ENCODE measurements at places on chromosomes 7 and 10.

DNA sequence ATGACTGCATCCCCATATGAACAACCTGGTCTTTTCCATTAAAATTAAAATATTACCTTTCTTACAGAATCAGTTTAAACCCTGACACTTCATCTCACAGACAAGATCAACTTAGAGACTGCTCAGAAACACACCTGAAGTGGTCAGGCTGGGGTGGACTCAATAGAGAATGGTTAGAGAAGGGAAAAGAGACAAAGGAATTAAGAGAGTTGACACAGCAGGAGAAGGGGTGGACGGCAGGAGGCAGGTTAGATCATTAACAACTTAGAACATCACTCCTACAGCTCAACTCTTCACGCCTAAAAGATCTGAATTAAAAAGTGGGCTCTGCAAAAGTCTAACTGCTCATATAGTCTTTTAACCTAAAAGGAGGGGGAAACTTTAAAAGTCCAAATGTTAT is 157.7 kb upstream of the COL1A2 start:
- DNase-seq: no peak

DNA sequence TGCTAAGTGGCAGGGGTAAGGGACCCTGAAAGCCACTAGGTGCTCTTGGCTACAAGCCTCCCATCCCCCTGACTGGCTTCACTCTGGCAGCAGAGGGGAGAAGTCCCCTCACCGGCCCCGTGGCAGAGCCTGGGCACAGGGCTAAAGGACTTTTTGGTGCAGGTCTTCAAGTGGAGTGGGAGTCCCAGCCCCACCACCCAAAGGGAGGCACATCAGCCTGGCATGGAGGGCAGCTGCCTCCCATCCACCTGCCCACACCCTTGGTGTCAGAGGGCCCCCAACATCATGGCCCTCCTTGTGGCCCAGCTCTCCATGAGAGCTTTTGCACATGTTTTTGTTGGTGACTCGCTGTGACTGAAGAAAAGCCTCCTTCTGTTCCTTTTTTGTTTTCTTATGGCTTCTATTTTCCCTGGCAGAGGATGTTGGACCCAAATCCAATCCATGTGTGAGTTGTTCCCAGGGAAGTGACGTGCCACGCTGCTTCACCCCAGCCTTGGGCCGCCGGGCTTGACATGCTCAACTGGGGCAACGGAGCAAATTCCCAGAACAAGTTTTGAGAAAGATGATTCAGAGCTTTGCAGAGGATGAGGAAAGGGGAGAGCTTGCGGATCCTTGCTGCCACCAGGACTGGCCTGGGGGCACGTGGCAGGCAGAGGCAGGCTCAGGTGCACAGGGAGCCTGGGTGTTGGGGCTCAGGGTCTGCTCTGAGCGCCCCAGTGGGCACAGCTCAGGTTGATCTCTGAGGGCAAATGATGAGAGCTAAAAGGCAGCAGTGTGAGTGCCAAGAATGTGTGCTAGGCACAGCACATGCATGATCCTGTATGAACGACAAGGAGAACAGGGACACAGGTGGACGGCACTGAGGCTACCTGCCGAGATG is 1.9 kb upstream of the AEBP1 start:
- DNase-seq: peak; percentile 87

DNA sequence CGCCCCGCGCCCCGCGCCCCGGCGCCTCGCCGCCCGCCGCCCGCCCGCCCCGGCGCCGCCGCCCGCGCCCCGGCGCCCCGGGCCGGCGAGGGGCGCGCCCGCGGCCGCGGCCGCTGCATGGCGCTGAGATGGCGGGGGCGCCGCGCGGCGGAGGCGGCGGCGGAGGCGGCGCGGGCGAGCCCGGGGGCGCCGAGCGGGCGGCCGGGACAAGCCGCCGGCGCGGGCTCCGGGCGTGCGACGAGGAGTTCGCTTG is 174 bp downstream of the ADCY1 start:
- DNase-seq: no peak

GRCh38 chr10:70515035-70515667 is 36.6 kb downstream of the PALD1 start:
- no peak for DNase-seq

- peak; percentile 29 for DNase-seq
Measured at GRCh38 chr10:101367569-101368453, 13.8 kb downstream of the BTRC start.
